ENCODE measurements at places on chromosomes 13 and 19.

GRCh38 chr13:53612200-53612599, 583.6 kb downstream of the OLFM4 start:
- DNase-seq = no peak

GRCh38 chr13:109249780-109250528, 536.4 kb downstream of the IRS2 start:
- no peak for DNase-seq

DNA sequence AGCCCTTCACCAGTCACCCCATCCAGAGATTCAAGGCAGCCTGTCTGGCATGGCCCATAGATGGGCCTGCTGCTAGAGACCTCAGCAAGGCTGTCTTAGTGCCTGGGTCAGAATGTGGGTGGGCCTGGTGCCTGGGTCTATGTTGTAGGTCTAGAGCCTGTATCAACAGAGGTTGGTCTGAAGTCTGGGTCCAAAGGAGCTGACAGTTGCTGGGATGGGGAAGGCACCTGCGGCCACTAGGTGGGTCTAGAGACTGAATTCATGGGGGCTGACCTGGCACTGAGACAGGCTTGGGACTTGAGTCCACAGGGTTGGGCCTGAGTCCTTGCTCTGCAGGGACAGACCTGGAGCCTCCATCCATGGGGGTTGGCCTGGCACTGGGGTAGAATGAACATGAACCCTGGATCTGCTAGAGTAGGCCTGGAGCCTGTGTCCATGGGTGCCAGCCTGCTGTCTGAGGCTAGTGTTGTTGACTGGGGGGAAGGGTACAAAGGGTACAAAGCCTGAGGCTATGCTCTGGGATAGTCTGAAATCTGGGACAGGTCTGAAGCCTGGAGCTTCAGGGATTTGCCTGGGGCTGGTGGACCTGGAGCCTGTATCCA, 516.8 kb downstream of the OLFM4 start:
- no peak for DNase-seq

- no peak for DNase-seq
Observed at GRCh38 chr13:110128546-110128945, 178.4 kb downstream of the COL4A1 start.

DNA sequence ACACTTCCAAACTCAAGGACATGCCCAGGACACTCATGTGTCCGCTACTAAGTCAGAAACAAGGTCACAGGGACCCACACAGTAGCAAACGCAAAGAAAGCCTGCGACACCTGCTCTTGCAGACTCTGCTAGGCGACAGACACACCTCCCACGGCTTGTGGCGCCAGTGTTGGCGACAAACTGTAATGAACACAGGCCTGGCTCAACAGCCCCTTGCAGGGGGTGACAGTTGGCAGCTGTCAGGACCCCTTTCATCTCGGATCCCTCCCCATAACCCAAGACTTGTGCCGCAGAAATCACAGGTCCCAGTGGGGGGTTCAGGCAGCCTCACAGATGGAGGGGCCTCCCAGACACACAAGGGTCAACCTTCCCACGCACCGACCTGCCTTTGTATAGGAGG, 364 bp downstream of the CKM start:
- no peak for DNase-seq

DNA sequence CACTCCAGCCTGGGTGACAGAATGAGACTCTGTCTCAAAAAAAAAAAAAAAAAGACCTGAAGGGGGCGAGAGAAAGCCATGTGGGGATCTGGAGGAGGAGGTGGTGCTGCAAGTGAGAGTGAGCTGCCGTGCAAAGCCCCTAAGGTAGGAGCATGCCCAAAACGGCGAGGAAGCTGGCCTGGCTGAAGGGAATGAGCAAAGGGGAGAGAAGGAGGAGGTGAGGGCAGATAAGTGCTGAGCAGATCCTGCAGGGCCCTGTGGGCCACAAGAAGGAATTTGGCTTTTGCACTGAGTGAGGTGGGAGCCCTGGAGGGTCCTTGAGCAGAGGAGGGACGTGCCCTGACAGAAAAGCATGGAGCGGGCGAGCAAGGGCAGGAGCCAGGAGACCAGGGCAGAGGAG, 19.4 kb upstream of the ADGRE5 start:
- DNase-seq = no peak

DNA sequence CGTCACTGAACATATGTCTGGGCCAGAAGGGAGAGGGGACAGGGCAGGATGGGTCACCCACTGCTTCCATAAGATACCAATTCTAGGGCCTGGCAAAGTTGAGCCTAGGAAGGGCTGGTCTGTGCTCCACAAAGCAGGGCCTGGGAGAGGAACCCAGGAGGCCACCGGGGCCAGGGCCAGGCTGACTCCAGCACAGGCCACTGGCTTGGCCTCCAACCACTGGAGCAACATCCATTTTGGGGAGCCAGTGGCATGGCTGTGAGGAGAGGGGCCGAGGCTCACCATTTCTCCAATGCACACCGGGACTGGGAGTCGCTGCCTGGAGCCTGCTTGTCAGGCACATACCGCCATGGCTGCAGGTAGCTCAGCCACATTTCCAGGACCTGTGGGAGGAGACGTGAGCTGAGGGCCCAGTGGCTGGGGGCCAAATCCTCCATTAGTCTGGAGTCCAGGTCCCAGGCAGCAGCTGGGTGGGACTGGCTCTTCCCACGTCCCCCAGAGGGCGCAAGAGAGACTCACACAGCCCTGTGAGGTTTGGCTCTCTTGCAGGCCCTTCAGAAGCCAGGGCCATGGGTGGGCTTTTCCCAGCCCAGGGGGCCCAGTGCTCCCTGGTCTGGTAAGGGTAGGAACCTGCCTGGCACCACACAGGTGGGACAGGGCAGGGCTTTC, 27.7 kb downstream of the TUBA3C start:
- no peak for DNase-seq

DNA sequence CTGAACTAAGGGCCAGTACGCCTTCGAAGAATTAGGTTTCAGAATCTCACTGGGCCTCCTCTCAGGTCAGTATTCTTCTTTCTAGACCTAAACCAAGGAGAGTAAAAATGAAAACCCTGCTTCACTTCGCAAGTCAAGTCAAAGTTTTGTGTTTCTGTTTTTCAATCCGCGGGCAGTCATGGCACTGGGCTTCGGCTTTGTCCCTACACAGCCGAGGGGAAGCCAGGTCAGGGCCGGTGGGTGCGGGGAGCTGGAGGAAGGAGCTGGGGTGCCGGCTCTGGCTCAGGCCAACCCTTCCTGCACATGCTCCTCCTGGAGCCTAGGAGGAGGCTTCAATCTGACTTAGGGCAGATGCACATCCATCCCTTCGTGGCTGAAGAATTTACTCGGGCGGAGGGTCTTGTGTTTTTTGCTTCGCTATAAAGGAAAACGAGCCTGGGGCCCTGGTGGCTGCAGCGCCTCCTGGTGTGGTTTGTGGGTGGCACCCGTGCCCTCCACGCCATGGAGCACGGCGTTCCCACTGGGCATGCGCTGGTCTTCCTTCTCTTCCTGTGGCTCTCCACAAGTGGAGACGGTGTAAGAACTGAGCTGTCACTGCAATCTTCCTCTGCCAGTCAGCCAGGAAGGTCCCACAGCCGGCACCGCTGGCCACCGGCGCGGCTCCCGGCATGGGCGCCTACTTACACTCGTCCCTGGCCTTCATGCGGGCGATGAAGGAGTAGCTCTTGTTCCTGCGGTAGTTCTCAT, 22.5 kb downstream of the C19orf44 start:
- DNase-seq = no peak

- peak; percentile 26 for DNase-seq
Observed at GRCh38 chr19:45250832-45251451, at the start of gene MARK4. MARK4 (plus strand) TSS chr19:45251271; CDS start chr19:45251589, 318 bp downstream.

GRCh38 chr19:19056636-19057275, 7.0 kb upstream of the SLC25A42 start:
- DNase-seq = no peak

GRCh38 chr13:107241381-107241780, 673.4 kb upstream of the ARGLU1 start:
- DNase-seq = no peak

- no peak for DNase-seq
Observed at GRCh38 chr13:27370305-27370872, 54.0 kb upstream of the GTF3A start.

GRCh38 chr13:97884707-97885468, 68.6 kb upstream of the IPO5 start:
- DNase-seq = no peak

DNA sequence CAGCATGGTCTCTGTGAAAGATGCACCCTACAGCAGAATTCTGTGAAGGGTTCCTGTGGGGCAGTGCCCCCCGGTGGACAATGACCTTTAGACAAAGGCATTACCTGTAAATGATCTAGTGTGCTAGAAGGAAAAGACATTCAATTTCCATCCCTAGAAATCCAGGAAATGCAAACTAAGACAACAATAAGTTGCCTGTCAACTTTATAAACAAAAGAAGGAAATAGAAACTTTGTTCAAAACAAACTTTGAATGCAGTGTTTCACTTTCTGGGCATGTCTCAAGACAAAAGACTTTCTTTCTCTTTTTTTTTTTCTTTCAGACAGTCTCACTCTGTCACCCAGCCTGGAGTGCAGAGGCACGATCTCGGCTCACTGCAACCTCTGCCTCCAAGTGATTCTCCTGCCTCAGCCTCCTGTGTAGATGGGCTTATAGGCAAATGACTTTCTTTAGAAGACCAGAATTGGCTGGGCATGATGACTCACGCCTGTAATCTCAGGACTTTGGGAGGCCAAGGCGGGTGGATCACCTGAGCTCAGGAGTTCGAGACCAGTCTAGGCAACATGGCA, 15.5 kb downstream of the TEX101 start:
- no peak for DNase-seq

- peak; percentile 49 for DNase-seq
Observed at GRCh38 chr19:19444681-19445155, 39.2 kb downstream of the GATAD2A start.

DNA sequence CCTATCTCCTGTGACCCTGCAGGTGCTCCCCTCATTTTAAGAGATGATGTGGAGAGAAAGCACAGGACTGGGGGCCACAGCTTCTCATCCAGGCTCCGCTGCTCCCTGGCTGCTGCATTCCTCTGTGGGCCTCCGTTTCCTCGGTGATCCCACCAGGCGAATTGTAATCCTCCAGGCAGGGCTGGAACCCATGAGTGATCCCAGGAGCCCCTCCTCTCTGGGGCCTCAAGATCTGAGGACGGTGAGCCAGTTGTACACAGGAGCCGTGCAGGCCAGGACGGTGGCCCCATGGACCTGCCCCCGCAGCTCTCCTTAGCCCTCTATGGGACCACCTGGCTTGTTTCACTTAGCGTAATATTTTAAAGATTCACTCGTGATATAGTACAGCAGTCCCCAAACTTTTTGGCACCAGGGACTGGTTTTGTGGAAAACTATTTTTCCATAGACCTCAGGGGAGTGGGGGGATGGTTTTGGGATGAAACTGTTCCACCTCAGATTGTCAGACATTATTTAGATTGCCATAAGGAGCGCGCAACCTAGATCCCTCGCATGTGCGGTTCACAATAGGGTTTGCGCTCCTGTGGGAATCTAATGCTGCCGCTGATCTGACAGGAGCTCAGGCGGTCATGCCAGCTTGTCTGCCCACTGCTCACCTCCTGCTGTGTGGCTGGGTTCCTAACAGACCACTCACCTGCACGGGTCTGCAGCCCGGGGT, 5.6 kb downstream of the FFAR3 start:
- no peak for DNase-seq

GRCh38 chr13:42420304-42420703, 148.4 kb downstream of the AKAP11 start:
- peak; percentile 58 for DNase-seq

- DNase-seq = peak; percentile 9
Observed at GRCh38 chr13:44243198-44243857, 130.3 kb upstream of the SERP2 start.

DNA sequence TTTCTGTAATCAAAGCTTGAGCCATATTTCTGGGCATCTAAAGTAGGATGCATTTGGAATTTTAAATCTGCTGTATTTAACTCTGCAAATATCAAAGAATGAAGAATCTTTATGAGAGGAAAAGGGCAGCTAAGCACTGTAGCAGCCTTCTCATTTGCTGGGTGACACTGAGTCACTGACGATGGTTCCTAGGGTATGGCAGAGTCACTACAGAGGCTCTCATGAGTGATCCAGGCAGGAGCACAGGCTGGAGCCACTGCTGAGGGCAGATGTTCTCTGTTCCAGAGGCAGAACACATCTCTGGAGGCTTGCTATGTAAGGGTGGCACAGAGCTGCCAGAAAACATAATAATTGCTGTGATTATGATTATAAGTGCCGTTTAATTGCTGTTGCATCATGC, 340.7 kb upstream of the HTR2A start:
- no peak for DNase-seq

GRCh38 chr19:36198119-36198518, 16.3 kb downstream of the ZNF565 start:
- no peak for DNase-seq

DNA sequence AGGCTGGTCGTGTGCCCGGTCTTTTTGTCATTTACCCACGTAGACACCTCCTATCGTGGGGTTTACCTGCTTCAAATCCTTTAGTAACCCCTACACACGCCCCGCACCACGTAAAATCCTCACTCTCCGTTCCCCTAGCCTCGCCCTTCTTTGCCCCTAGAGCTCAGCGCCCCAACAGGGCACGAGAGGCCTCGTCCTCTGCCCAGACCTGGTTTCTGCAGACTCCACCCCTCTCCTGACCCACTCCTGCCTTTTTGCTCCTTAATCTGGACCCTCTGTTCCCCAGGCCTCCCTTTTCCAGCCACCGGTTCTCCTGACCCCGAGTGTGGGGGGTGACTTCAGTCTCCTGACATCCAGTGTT, 412 bp downstream of the ZNF528 start:
- no peak for DNase-seq

GRCh38 chr19:46955813-46956371, 63.7 kb upstream of the NPAS1 start:
- peak; percentile 30 for DNase-seq

GRCh38 chr19:11293433-11294389, 2.2 kb upstream of the TSPAN16 start:
- peak; percentile 89 for DNase-seq

DNA sequence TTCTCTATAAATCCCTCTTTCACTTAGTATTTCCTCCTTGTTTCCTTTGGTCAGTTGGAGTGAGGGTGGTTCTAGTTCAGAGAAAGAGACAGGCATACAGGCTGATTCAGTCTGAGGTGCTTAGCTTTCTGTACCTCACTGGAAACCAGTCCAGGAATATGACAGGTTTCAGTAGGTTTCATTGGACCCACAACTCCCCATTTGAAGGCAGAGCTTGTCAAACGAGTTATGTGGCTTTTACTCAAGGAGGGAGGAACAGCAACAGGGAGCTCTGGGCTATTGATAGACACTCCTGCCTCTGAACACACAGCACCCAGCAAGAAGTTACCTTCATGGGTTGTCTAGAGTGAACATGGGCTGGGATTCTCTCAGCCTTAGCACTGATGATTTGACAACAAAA, 14.5 kb downstream of the ACTN4 start:
- DNase-seq = no peak

GRCh38 chr13:106350208-106350607, 185.3 kb downstream of the EFNB2 start:
- no peak for DNase-seq

DNA sequence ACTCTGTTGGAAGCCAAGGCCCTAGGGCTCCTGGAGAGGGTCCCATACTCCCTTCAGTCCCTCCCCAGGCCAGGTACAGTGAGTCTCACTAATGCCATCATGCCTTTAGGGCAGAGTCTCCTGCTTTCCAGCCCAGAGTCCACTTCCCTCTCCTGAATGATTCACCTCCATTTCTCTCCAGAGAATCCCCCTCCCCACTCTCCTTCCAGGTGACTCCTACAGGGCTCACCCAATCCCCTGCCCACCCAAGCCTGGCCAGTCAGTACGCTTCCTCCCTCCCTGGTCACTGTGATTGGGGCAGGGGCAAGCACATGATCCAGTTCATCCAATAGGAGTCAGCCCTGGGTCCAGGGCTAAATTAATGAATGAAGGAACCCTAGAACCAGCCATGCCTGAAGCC, 35.0 kb upstream of the PNMA8B start:
- no peak for DNase-seq

GRCh38 chr13:113786262-113786841, 27.3 kb downstream of the TMEM255B start:
- DNase-seq = no peak
